ENCODE measurements at places on chromosomes 2 and 18. TPM values are rescaled to one million over a fixed set of nuclear protein-coding genes. Genes with fewer than 3 reads are reported as not detected.

The CELF4 gene
- 0.67 TPM for total RNA-seq

The PRR30 gene
- not detected for total RNA-seq

The ESCO1 gene
- 16.2 TPM for total RNA-seq

The SCG2 gene
- not detected for total RNA-seq

The CCDC148 gene
- 1.3 TPM for total RNA-seq

The DLX2 gene
- 9.9 TPM for total RNA-seq

The CIAO1 gene
- total RNA-seq, result 64.5 TPM

The SERPINB11 gene
- not detected for total RNA-seq

The RFTN2 gene
- total RNA-seq, result under 0.01 TPM

The OR6B2 gene
- total RNA-seq, result not detected

The CNTNAP5 gene
- total RNA-seq, result not detected

The KIF5C gene
- total RNA-seq, result 0.19 TPM

The IL1RL2 gene
- 4.7 TPM for total RNA-seq

Measured in mammary epithelial cell (primary cell).